Astrocyte of the cerebellum (primary cell): ENCODE measurements at places on chromosomes 13 and 19.

DNA sequence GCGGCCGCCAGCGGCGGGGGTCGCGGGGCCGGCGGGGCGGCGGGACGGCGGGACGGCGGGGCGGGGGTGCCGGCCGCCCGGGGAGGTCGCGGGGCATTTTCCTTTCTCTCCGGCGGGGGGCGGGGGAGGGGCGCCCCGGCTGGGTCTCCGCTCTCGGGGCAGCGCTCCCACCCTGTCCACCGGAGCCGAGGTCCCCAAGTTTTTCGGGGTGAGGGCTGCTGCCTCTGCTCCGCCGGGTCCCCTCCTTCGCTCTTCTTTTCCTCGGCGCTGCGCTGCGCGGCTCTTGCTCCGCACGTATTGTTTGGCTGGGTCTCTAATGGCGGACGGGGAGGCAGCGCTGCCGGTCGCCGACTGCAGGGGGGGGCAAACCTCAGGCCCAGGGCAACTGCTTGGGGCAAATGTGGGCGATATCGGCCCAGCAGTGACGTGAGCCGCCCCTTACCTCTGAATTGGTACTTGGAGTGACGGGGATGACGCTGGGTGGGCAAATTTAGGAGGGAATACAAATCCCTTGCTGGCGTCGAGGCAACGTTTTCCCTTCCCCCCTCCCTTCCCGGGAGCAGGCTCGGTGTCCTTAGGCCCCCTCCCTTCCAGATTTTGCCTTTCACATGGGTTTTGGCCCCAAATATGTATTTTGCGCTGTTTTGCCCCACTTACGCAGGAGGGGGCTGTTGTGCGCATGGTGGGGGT lies 759 bp downstream of the ZMYM2 start:
- DNase-seq, result no peak

GRCh38 chr13:70203661-70204229 lies 95.5 kb upstream of the KLHL1 start:
- DNase-seq, result no peak

DNA sequence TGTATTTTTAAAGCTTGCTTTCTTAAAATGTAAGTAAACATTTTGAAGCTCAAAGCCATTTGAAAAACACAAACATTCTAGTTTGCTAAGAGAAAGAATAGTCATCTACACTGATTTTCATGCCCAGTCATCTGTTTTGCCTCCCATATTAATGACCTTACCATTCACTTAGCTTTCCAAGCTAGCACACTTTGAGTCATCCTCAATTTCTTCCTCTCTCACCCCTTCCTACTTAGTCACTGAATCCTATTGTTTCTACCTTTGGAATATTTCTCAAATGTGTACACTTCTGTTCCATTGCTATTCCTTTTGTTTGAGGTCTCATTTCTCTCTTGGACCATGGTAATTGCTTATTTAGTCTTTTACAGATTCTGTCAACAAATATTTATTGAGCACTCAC lies 7.3 kb upstream of the HS6ST3 start:
- DNase-seq, result no peak

DNA sequence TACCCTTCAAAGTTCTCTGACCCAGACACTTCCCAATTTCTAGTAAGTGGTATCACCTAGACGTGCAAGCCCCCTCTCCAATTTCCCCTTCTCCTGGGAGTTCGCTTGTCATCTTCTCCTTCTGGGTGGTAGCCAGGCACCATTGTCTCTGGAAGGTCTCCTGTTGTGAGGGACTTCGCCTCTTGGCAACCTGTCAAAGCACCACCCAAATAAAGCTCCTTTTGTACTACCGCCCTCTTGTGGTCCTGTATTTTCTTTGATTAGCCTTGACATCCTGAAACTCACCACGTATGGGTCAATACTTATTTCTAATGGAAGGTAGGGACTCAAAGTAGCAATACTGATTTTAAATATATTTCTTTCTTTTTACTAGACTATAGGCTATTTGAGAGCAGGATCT lies 8.2 kb downstream of the GPC5 start:
- DNase-seq, result no peak

GRCh38 chr19:18506101-18506930 lies 15.6 kb downstream of the ELL start:
- DNase-seq, result no peak
